ENCODE measurements at places on chromosomes 6 and 20.
A peak's percentile ranks its signal among the peaks of the same experiment; 100 is the strongest.

DNA sequence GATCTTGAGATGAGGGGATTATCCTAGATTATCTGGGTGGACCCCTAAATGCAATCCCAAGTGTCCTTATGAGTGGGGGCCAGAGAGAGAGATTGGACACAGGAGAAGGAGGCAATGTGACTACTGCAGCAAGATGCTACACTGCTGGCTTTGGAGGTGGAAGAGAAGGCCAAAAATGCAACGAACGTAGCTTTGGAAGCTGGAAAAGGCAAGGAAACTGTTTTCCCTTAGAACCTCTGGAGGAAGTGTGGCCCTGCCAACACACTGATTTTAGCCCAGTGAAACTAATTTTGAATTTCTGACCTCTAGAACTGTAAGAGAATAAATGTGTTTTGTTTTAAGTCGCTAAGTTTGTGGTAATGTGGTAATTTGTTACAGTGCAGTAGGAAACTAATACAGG is 15.7 kb downstream of the PPARD start:
- no peak for DNase-seq

- DNase-seq = no peak
Measured at GRCh38 chr6:113654396-113654795, 202.7 kb upstream of the MARCKS start.

- no peak for DNase-seq
Measured at GRCh38 chr6:63816982-63817436, 181.4 kb downstream of the PHF3 start.

DNA sequence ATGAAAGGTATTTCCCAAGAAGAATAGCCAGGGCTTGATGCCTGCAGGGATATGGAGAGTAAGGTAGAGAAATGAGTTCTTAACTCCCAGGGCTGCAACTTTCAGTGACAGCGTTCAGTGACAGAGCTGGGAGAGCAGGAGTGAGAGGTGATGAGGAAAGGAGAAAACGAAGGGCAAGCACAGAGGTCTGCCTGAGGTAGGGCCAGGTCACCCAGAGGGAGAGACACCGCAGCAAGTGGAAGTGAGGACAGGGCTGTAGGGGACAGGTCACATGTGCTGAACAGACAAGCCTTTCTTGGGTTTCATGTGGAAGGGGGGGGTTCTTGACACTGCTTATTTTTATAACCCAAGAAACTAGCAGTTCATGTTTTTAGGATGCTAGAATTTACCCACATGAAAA is 72.5 kb downstream of the PREP start:
- DNase-seq = no peak

DNA sequence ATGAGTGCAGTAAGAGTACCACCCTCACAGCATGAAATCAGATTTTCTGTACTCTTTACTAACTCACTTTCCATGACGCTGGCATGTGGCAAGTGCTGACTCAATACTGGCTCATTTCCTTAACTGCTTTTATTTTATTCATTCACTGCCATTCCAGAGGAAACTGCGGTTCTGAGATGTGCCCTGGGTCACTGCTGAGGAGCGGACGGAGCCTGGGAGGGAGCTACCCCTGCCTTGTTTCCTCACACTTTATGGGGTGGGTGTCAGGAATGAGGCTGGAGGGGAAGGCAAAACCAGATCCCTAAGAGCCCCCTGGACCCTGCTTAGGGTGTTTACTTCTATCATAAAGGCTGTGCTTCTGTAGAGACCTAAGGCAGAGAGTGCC is 14.4 kb downstream of the NT5E start:
- DNase-seq = no peak

DNA sequence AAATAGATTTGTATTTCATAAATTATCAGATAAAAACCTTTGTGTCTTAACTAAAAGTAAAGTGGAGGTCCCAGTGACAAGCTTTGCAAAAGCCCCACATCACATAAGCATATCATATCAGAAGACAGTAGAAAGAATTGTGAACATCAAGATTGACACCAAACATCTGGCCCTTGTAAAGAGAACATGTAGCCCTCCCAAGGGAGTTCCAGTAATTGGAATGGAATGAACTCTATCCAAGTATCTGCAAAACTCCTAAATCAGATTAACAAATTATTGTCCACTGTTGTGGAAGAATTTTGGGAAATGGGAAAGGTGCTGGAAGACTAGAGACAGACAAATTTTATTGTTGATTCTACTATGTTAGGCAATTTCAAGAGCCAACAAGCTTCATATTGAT is 268.8 kb downstream of the KCNQ5 start:
- no peak for DNase-seq

- no peak for DNase-seq
Measured at GRCh38 chr6:151181706-151182363, 57.9 kb upstream of the AKAP12 start.

GRCh38 chr6:121726596-121726995 is 291.1 kb downstream of the GJA1 start:
- DNase-seq = no peak

DNA sequence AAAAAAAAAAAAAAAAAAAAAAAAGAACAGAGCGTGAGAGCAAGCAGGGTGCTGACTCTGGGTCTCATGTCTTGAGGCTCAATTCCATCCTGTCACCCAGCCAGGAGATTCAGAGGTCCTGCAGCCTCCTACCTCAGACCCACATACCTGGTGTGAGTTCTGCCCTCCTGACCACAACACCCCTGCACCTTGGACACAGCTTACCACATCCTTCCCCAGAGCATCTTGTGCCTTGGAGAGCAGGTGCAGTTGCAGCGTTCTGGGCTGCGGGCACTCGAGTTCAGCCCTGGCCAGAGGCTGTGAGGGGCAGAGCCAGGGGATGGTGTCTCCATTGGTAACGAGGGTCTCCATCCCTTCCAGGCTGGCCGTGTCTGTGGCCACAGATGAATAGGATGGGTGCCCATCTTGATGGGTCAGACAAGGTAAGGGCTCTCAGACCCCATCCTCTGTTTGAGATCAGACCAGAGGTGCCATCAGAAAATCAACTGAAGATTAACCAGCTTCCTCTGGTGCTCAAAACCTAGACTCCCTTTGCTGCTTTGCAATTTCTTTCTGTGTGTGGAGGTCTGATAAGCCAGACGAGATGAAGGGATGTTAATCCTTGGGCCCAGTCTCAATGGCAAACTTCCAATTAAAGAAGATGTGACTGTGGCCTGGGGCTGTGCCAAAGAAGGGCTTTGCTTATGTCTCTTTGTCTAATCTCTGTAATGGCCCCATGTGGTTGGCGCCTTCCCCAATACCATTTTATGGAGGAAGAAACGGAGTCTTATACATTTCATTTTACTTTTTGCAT is 14.7 kb upstream of the ZNF831 start:
- DNase-seq = no peak

GRCh38 chr6:152598901-152599537 is 38.1 kb downstream of the SYNE1 start:
- no peak for DNase-seq

GRCh38 chr20:856361-856775 is 22.9 kb downstream of the FAM110A start:
- no peak for DNase-seq

DNA sequence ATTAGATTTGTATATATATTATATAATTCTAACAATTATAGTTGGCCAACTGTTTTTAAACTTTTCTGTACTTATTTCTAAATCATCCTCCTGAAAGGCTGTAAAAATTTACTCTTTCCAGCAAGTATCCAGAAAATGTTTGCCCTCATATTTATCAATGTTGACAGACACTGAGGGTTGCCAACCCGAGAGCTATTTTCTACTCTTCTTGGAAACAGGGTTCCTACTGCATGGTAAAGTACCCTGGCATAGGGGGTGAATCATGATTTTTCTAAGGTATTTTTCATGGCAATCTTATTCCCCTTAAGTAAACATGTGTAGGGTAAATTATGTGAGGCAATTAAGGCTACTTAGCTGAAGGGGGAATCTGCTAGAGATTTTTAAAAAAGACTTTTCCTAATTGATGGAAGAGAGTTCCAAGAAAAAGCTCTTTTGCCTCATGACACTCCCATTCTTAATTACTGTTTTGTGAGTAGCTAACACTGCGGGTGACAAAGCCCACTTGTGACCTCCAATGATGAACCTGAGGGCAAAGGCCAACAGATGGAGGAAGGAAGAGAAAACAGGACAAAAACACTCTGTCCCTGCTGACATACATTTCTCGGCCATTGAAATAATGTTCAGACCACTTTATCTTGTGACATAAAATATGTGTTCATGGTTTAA is 37.9 kb downstream of the GPX5 start:
- DNase-seq = no peak

DNA sequence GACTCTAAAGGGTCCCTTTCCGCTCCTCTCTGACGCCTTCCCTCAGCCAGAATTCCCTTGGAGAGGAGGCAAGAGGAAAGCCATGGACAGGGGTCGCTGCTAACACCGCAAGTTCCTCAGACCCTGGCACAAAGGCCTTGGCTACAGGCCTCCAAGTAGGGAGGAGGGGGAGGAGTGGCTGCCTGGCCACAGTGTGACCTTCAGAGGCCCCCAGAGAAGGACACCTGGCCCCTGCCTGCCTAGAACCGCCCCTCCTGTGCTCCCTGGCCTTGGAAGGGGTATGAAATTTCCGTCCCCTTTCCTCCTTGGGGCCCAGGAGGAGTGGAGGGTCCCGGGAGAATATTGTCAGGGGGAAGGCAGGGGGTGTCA is 2.7 kb downstream of the VEGFA start:
- DNase-seq = no peak

- DNase-seq = no peak
Measured at GRCh38 chr20:58692579-58693225, at the start of gene NPEPL1. TSS of gene NPEPL1 (plus strand) at chr20:58692800. CDS start at chr20:58692901, 101 bp downstream.

- DNase-seq = no peak
Measured at GRCh38 chr6:52435345-52435744, 15.2 kb downstream of the EFHC1 start.

- DNase-seq = no peak
Measured at GRCh38 chr20:38337561-38338140, 8.6 kb upstream of the LBP start.

DNA sequence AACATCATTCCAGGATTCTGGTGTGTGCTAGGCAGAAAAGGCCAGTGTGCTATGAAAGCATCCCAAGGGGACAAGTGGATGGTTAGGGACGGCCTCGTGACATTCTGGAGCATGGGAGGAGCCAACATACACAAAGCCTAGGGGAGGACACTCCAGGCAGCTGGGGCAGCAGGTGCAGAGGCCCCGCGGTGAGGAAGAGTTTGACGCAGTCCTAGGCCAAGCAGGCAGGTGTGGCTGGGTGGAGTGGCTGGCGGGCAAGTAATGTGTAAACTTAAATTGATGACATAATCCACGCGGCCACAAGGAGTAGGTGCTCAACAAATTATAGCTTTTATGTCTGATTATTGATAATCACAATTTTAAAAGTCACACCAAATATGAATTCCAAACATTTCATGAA is 93.6 kb downstream of the TMEM242 start:
- peak; percentile 97 for DNase-seq

DNA sequence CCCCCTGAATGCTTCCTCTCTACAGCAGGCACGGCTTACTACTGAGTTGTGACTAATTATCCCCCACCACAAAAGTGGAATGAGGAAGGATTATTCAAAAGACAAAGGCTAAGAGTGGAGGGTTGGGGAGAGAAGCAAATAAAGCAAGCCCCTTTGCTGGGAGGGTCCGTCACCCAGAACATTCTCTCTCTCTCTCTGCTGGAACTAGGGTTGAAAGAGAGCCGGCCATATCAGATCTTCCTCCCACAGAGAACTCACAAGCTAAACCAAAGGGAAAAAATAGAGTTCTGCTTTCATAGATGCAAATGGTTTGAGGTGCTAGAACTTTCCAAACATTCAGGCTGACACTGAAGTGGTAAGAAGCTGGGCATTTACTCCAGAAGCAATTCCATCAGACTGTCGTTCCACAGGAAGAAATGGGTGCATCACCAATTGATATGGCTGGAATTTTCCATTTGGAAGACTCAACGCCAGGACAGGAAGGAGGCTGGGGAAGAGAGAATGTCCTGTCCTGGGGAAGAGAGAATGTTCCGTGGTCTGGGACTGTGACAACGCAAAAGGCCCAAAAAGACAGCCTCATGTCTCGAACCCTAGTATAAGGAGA is 7.9 kb downstream of the ZMYND8 start:
- no peak for DNase-seq

DNA sequence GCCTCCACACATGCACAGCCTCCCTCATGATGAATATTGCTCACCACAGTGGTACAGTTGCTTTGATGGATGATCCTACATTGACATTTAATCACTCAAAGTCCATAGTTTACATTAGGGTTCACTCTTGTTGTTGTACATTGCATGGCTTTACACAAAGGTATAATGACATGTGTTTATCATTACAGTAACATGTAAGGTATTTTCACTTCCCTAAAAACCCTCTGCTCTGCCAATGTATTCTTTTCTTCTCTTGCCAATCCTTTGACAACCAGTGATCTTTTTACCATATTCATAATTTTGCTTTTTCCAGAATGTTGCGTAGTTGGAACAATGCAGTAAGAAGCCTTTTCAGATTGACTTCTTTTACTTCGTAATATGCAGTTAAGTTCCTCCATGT is 166.6 kb upstream of the KHDRBS2 start:
- DNase-seq = no peak

GRCh38 chr6:94468830-94469229 is 1049.5 kb upstream of the EPHA7 start:
- no peak for DNase-seq

GRCh38 chr20:18011951-18012645 is 43.3 kb downstream of the MGME1 start:
- DNase-seq = no peak

DNA sequence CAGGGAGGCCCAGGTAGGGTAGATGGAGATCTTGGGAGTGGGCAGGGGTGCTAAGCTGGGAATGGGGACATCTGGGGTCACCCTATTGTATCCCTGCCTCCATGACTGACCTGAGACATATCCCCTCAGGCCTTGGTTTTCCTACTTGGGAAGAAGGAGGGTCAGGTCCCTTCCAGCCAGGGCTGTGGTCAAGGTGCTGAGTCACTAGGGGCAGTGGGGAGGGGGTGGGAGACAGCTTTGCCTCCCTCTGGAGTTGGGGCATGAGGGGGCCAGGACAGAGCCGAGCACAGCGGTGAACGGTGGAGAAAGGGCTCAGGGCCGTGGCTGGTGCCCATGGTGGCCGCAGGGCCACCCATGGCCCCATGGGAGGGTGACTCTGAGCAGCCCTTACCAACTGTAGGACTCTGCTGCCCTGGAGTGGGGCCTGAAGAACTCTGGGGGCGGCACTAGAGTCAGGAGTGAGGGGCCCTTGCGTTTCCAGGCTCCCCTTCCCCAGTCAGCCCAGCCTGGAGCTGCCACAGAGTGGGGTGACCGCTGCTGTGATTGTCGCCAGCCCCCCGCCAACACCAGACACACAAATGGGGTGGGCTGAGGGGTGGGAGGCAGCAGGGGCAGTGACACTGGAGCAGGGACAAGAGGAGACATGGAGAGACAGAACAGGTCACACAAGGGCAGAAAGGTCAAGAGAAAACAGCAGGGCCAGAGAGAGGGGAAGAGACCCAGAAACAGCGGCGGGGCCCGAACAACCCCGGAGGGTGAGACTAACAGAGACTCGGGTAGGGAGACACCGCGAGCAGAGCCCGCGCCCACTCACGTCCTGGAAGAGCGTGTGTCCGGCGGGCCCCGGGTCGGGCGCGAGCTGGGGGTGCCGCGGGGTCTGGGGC is 576 bp downstream of the NECAB3 start:
- DNase-seq = no peak

GRCh38 chr6:152100183-152100618 is 292.7 kb downstream of the ESR1 start:
- no peak for DNase-seq

GRCh38 chr6:48714699-48715098 is 603.7 kb upstream of the PTCHD4 start:
- no peak for DNase-seq
